CD8-positive, alpha-beta memory T cell (primary cell): ENCODE measurements at places on chromosomes 16 and 17. TPM values are rescaled to one million over a fixed set of nuclear protein-coding genes. Genes with fewer than 3 reads are reported as not detected.

DNA sequence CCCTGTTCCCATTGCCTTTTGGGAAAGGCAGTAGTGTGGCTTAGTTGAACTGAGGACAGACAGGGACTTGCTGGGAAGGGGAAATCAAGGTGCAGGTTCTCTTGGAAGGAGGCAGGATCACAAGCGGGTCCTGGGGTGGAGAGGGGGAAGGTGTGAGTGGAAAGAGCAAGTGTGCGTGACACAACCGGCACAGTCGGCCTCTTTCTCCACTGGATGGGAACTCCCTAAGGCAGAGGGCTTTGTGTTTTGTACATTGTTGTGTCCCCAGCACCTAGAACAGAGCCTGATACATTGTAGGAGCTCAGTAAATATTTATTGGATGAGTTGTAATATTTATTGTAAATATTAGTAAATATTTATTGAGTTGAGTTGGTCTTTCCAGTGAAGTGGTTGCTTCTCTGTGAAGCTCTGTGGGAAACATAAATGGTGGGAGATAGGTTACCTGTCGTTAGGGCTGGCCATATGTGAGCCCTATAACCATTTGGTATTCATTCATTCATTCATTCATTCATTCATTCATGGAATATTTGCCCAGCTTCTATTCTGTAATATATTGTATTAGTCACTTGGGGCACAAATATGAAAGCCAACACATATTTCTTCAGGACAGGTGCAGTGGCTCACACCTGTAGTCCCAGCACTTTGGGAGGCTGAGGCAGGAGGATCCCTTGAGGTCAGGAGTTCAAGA lies 34.0 kb downstream of the SMARCE1 start:
- no peak for DNase-seq

FGF11 gene
- total RNA-seq, result 1.1 TPM

- DNase-seq, result no peak
Measured at GRCh38 chr17:48925991-48926342, 17.8 kb downstream of the UBE2Z start.

MNT gene
- 21.5 TPM for total RNA-seq

DNA sequence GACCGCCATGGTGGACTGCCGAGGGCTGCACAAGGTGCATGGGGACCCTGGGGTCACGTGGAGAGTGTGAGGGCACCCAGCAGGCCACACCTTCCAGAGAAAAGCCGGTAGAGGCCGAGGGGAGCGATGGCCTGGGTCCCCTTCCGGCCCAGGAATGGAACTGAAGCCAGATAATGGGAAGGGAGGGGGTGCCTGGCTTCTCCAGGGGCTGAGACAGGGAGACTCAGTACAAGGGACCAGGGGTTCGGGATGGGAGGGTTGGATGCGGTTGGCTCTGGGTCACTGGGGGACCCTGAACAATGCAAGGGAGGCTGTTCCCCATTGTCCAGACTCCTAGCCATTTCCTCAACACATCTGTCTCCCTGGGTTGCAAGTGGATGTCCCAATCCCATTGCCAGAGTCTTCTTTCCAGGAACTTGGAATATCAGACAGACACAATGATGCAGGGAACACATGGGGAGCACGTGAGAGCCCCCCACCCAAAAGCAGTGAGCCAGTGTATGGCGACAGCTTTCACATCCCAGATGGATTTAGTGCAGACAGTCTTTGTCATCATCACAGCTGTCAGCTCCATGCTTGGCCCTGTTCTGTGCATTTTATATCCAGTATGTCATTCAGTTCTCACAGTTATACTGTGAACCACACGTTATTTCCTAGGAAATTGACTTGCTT lies 23.6 kb upstream of the DNAI2 start:
- DNase-seq, result no peak

GRCh38 chr17:8781776-8782175 lies 17.4 kb downstream of the MFSD6L start:
- no peak for DNase-seq

GRCh38 chr17:74210191-74211140 lies 2.9 kb upstream of the TTYH2 start:
- DNase-seq, result peak; percentile 72

- no peak for DNase-seq
Measured at GRCh38 chr17:41895617-41896016, 23.1 kb downstream of the ACLY start.

NUP88 gene
- 144 TPM for total RNA-seq

DNA sequence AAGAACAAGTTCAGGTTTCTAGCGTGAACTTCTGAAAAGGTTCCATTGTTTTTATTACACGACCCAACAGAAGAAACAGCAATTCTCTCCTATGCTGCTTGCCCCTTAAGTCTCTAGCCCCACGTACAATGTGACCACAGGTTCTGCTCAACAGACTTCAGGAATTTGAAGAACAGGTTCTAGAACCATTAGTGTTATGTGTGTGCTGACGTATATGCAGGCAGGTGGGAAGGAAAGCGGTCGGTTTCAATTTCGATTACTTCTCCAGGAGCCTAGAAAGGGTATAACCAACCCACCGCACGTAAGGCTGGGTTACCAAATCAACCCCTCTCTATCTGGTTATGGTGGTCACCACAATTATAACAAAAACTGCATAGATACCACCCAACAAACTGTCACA lies 39.4 kb downstream of the XPO6 start:
- DNase-seq, result no peak

- no peak for DNase-seq
Measured at GRCh38 chr17:8887834-8888703, 20.6 kb upstream of the PIK3R6 start.

- no peak for DNase-seq
Measured at GRCh38 chr17:54180950-54181349, 358.2 kb downstream of the KIF2B start.

DNA sequence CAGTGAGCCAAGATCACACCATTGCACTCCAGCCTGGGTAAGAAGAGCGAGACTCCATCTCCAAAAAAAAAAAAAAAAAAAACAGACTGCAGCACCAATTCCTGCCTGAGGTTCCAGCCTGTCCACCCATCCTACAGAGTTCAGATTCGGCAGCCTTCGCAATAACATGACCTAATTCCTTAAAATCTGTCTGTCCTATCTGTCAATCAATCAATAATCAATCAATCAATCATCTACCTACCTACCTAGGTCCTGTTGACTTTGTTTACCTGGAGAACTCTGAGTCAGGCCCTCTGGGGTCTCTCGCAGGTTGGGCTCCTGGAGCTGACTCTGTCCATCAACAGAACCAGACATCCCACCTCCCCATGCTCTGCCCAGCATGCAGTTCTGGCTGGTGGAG lies 236.7 kb downstream of the ENGASE start:
- DNase-seq, result no peak

FNDC8 gene
- total RNA-seq, result 0.16 TPM

SLC35G6 gene
- not detected for total RNA-seq

DNA sequence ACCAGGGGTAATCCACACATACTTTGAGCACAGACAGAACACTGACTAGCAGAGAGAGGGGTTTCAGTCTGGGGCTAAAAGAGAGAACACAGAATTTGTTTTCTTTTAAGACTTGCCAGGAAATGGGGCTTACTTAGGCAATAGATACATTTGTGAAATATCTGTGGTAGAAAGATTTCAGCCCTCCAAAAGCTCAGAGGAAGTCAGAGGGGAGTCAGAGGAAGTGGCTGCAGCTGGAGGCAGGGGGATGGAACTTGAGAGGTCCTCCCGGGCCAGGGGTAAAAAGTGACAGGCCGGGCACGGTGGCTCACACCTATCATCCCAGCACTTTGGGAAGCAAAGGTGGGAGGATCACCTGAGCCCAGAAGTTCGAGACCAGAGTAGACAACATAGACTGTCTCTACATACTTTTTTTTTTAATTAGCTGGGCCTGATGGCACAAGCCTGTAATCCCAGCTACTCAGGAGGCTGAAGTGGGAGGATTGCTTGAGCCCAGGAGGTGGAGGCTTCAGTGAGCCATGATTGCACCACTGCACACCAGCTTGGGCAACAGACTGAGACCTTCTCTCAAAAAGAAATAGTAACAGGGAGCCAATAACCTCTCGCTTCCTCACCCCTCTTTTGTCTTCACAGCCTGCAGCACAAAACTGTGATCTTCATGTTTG lies 49.9 kb downstream of the NLRC5 start:
- peak; percentile 62 for DNase-seq

GRCh38 chr17:7464081-7464480 lies 15.3 kb downstream of the ZBTB4 start:
- no peak for DNase-seq

COPRS gene
- 67.4 TPM for total RNA-seq

GRCh38 chr16:88599092-88599733 lies 29.0 kb downstream of the ZC3H18 start:
- no peak for DNase-seq

MSLN gene
- not detected for total RNA-seq

GRCh38 chr17:27531469-27531961 lies 75.3 kb downstream of the KSR1 start:
- no peak for DNase-seq

GRCh38 chr17:41702712-41703111 lies 9.4 kb upstream of the GAST start:
- no peak for DNase-seq

KRT33A gene
- not detected for total RNA-seq

ADAD2 gene
- not detected for total RNA-seq

GRCh38 chr16:3304370-3304769 lies 860 bp downstream of the TIGD7 start:
- no peak for DNase-seq

RBFOX1 gene
- not detected for total RNA-seq

- DNase-seq, result no peak
Measured at GRCh38 chr16:8951447-8952280, 12.0 kb downstream of the USP7 start.

CTF1 gene
- total RNA-seq, result 0.33 TPM

CTRB2 gene
- not detected for total RNA-seq

GRCh38 chr16:16890964-16891363 lies 512.0 kb downstream of the NPIPA7 start:
- DNase-seq, result no peak

TOP2A gene
- 143 TPM for total RNA-seq

DNA sequence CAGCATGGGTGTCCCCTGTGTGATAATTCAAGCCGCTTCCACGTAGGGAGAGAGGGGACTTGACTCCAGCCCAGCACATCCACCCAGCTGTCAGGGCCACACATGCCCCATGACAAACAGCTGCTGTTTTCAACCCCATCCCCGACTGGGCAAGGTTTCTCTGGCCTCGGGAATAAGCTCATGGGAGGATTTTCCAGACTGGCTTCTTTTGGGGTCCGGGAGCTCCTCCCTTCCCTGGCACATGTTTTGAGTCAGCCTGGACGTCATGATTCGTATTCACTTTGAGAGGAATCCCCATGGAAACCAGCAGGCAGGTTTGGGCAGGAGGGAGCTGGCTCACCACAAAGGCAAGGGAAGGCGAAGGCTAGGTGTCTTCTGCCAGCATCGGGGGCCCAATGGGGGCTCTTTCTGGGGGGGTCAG lies 156.4 kb downstream of the CMIP start:
- no peak for DNase-seq

- DNase-seq, result no peak
Measured at GRCh38 chr16:86716649-86717048, 138.3 kb downstream of the FOXL1 start.

DNA sequence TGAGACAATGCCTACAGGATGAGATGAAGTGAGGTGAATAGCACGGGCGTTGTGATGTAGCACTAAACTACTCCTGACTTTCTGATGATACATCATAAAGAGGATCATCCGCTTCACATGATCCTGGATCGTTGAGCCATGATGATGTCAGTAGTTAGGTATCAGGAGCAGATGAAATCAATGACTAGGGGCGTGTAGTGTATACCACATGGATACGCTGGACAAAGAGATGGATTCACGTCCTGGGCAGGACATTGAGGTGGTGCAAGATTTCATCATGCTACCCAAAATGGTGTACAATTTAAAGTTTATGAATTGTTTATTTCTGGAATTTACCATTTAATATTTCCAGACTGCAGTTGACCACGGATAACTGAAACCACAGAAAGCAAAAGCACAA lies 156.6 kb downstream of the ANKFN1 start:
- no peak for DNase-seq

CACNG5 gene
- total RNA-seq, result not detected

ALOX12B gene
- 1.9 TPM for total RNA-seq

AXIN2 gene
- total RNA-seq, result 3.8 TPM

GRCh38 chr17:17626151-17626805 lies 34.8 kb upstream of the PEMT start:
- DNase-seq, result no peak

GRCh38 chr16:21565507-21565860 lies 33.9 kb upstream of the METTL9 start:
- DNase-seq, result no peak

LHX1 gene
- total RNA-seq, result 0.46 TPM

DNA sequence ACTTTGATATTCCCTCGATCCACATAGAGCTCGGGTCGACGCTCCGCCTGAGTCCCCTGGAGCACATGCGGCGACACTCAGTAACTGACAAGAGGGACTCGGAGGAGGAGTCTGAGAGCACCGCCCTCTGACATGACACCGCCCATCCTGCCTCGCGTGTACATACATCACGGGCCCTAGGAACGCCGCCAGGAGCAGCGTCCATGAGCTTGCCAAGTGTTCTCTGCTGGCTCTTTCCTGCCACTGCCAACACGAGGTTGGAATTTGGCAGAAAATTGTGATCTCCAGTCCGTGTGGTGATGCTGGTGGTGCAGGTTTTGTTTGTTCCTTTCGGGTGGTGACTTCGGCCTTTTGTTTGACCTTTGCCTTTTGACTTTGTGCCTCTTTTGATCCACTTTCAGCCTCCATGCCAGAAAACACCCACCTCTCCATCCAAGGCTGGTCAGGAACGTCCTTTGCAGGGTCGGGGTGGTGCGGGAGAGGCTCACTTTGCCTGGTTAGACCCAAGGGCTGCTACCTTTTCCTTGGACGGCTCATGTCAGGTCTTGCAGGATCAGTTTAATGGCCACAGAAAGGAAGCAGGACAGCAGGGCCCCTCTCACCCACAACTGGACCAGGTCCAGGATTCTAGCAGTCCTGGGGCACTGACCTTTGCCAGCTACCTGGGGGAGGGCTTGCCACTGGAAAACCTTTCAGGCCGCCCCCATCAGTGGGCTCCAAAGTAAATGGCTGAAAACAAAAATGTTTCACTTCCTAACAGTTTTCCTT lies 27.6 kb downstream of the ELAC2 start:
- DNase-seq, result no peak

NPIPA1 gene
- total RNA-seq, result 69.2 TPM

DNA sequence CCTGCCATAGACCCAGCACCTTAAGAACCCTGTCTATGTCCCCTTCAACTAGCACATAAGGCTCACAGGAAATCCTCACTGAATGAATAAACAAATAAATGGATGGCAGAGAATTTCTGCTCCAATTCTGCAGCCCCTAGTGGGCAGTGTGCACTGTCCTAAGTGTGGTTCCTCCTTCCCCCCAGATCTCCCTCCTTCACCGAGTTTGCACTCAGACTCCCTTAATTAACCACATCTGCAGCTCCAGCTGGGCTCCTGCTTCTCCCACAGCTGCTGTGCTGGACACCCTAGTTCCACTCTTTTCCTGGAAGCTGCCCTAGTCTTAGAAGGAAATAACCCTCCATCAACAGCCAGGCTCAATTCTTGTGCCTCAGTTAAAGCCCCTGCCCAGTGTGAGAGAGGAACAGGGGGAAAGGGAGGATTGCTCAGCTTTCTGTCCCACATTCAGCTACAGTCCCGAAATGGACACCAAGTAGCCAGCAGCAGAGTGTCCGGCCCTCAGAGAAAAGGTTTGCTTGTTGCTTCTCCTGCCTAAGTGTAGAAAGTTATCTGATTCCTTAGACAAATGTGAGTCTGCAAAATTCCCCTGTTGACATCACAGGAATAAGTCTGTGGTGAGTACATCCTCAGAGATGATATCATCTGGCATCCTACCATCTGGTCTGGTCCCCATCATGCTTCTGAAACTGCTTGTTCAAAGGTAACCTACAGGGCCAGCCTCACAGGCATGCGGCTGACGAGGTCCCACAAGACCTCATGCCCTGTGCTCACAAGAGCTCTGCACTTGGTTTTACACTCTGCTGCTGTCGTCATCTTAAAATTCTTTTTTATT lies 12.3 kb downstream of the LRRC3C start:
- DNase-seq, result peak; percentile 14
